Smooth muscle cell of the coronary artery (primary cell): ENCODE measurements at places on chromosomes 5 and 9. TPM values are rescaled to one million over a fixed set of nuclear protein-coding genes. Genes with fewer than 3 reads are reported as not detected.

The TESK1 gene
- 5.7 and 18.8 TPM in 2 replicates for total RNA-seq

The CER1 gene
- total RNA-seq: not detected in 2 replicates

The GRIN1 gene
- total RNA-seq: under 0.01 TPM in 1 of 2 replicates, not detected in the other

The GPR21 gene
- total RNA-seq: 0.83 and 2.6 TPM in 2 replicates

The IFNA13 gene
- not detected in 2 replicates for total RNA-seq
